Fibroblast of upper back skin (primary cell): ENCODE measurements at places on chromosomes 1 and 21.

DNA sequence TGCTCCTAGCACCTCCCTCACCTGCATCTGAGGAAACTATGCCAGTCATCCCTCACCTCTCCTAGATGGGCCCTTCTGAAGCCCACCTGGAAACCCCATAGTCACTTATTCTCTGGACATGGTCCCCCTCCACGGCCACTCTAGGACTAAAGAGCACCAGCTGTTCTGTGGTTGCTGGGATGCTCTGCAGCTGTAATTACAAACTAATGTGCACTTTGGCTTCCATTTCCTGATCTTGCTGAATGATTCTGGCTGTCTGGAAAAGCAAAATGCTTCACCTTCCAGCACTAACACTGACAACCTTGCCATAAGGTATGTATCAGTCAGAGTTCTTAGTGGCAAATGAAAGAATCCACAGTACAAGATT, 48.7 kb upstream of the PSEN2 start:
- DNase-seq = peak; percentile 45

DNA sequence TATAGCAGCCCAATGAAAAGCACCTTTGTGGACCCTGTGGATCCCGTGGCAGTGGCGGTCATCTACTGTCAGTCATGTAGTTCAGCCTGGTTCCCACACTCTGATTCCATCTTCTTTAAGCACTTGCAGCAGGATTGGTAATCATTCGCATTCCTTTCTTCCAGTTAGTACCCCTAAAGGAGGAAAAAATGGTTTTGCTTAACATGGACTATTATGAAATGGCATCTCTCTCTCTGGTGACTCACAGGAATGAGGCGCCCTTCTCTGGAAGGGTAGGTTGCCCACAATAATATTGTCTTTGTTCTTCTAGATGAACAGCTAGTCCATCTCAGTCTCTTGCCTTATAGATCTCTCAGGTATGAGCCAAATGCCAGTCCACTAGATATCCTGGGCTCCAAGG, 127.9 kb upstream of the MROH9 start:
- peak; percentile 77 for DNase-seq

GRCh38 chr21:42081931-42082381, 10.8 kb downstream of the UMODL1 start:
- peak; percentile 16 for DNase-seq

GRCh38 chr1:230215031-230215430, 148.0 kb downstream of the GALNT2 start:
- DNase-seq = peak; percentile 63

DNA sequence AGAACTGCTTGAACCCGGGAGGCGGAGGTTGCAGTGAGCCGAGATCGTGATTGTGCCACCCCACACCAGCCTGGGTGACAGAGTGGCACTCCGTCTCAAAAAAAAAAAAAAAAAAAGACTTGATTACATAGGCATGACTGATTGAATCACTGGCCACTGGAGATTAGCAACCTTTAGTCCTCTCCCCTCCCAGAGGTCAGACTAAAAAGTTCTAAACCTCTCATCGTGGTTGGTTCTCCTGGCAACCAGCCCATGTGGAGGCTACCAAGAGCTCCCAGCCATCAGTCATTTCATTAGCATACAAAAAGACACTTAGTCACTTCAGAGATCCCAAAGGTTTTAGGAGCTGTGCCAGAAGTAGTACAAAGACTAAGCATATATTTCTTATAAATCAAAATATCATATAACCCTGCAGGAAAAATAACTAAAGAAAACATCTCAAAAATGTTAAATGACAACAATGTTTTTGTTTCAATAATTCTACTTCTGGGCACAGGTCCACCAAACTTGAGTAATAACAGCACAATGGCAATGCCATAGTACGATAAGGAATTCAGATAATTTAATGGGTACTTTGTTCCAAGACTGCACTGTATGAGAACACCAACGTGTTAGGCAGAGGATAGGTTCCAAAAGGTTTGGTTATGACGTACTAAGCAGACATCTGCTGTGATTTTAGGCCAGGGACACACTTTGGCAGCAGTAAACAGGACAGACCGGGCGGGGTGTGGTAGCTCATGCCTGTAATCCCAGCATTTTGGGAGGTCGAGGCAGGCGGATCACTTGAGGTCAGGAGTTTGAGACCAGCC, 18.1 kb downstream of the USP48 start:
- DNase-seq = peak; percentile 94

DNA sequence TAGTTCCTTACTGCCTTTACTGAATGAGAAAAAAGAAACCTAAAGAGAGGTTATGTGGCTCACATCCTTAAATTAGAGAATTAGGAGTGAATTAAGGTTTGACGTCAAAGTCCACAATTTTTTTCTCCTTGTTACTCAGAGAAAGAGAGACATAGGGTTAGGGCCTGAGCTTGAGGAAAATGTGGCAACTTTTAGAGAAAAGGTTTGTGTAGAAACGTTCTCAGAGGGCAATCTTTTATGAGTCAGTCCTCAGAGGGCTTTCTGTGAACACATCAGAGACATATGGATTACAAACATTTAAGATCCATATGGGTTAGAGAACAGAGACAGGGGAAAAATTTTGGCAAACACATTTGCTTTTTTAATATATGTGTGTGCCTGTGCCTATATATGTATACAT, 242.8 kb downstream of the TGFB2 start:
- peak; percentile 57 for DNase-seq

- DNase-seq = no peak
Observed at GRCh38 chr21:41742073-41742875, 24.6 kb downstream of the RIPK4 start.

DNA sequence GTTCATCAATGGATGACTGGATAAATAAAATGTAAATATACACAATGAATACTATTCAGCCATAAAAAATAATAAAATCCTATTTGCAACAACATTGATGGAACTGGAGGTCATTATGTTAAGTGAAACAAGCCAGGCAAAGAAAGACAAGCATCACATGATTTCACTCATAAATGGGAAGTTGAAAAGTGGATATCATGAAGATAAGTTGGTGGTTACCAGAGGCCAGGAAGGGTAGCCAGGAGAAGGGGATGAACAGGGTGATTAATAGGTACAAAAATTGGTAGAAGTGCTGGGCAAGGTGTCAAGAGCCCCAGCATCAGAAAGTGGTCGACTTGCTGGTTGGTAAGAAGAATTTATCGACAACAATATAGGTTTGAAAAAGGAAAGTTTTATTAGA, 1.3 kb upstream of the PARK7 start:
- DNase-seq = no peak

DNA sequence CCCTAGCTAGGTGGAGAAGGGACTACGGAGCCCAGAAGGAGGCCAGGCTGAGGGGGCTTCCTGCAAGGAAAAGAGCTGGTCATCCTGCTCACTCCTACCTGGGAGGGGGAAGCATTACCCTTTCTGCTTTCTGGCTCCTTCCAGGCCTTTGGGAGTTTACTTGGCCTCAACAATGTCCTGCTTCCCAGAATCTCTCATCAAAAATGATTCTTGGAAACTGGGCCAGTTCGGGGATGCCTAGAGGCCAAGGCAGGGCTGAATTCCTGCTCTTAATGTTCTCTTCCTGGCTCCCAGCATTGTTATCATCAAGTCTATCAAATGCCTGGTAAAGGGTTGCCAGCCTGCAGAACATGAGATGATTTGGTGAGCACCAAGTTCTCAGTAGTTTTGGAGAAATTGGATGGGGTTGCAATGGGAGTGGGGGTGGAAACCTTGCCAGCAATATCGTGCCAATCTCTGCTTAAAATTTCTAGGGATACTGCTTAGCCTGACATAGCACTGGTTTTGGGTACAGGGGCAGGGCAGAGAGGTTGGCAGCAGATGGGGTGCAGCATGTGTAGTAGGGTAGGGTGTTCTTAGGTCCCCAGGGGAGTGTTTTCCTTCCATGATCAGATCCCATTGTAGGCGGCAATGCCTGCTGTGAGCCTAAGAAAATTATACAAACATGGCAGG, 7.7 kb upstream of the PAFAH2 start:
- DNase-seq = no peak
